ENCODE measurements at places on chromosomes 6 and 20.

DNA sequence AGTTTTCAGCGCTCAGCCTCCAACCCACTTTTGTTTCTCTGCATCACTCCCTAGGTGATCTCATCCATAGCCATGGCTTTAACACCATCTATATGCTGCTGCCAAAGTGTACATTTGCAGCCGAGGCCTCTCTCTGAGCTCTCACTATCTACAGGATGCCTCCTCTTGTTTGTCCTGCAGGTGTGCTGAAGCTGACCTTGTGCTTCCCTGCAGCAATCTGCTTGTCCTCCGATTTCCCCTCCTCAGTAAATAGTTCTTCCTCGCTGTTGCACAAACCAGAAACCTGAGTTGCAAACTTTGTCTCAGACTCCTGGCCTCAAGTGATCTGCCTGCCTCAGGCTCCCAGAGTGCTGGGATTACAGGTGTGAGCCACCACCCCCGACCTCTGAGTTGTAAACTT lies 3.7 kb upstream of the TXNDC5 start:
- DNase-seq: no peak

DNA sequence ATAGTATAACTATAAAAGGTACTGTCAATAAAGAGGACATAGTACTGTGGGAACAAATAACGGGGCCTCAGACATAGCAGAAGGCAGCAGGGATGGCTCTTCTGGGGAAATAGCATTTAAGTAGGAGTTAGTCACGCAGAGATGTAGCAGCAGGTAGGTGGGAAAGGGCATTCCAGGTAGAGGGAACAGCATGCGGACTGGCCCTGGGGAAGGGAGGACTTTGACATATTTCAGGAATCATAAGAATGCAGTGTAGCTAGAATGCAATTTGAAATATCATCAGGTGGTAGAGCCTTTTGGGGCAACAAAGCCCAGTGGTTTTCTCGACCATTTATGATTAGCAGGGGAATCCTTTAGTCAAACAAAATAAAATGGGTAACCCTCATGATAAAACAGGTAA lies 191.1 kb downstream of the SLC24A3 start:
- no peak for DNase-seq

- no peak for DNase-seq
Observed at GRCh38 chr6:37382994-37383765, 29.4 kb downstream of the RNF8 start.

GRCh38 chr6:84314377-84314898 lies 87.0 kb upstream of the CEP162 start:
- no peak for DNase-seq

- DNase-seq: no peak
Observed at GRCh38 chr6:163895162-163895561, 480.6 kb downstream of the QKI start.

DNA sequence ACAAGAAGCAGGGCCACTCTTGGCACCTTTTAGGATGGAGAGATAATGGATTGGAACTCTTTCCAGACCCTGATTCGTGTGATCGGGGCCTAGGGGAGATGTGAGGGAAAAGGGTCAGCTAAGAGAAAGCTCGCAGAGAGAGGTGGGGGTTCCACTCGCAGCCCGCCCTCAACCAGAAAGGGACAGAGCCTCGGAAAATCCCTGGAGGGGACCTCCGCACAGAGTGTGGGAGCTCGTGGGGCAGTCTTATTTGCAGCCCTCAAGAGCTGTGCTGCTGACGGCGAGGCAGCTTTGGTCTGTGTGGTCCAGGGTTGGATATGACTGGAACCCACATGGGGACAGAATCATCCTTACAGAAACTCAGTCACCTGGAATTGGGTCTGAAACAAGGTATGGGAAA lies 184.3 kb upstream of the PMEPA1 start:
- no peak for DNase-seq

GRCh38 chr6:27238010-27238983 lies 9.2 kb upstream of the PRSS16 start:
- no peak for DNase-seq

DNA sequence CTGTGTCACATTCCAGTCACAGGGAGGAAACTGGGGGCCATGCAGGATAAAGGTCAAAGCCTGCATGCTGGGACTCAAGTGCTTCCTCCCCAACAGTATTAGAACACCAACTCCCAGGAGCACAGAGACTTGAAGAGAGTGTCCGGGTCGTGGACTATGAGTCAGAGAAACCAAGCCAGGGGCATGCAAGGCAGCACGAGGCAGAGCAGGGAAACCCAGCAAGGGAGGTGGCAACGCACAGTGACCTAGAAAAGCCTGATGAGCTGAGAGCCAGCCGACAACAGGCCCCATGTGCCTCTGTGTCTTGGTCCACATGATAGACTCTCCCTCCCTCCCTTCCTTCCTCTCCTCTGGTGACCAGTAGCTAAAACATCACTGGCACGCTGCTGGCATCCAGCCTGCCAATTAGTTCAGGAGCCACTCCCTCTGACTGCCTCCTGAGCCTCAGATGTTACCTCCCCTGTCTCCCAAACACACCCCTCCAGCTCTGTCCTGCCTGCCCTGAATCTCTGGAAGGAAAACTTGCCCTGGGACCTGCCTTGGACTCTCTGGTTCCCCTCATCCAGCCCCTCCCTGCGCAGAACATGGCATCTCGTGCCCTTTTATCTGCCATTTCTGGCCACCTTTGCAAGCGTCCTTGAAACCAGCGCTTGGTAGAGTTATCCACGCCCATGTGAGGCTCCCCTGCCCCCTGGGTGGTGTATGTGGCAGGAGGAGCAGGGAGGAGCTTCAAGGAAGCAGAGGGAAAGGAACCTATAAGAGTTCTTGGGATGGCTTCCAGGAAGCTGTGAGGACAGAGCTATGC lies 16.2 kb upstream of the RNF39 start:
- DNase-seq: no peak
